Activated CD8-positive, alpha-beta memory T cell treated with anti-CD3 and anti-CD28 coated beads for 1 hour (primary cell): ENCODE measurements at places on chromosomes 4 and X.

DNA sequence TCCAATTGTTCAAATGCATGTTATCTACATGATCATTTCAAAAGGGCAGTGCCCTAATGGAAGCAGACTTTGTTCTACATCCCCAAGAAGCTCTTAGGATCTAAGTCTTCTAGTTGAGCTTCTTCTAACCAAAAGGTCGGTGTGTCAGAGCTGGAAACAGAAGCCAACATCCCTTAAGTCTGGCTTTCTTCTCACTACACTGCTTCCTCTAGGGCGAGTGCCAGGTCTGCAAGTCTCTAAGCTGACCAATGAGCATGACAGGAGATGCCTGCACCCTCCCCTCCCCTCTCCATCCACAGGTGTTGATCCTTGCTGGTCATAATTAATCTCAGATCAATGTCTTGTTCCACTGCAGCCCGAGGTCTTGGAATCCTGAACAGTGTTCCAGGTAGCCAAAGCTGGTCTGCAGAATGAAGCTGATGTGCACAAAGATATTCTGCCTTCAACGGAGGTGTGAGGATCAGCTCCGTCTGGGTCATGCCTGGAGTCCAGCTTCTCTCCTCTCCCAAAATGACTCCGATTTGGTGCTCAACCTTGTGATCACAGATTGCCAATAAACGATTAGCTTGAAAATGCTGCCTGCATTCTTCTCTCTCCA, 44.1 kb downstream of the WDR1 start:
- DNase-seq: no peak

DNA sequence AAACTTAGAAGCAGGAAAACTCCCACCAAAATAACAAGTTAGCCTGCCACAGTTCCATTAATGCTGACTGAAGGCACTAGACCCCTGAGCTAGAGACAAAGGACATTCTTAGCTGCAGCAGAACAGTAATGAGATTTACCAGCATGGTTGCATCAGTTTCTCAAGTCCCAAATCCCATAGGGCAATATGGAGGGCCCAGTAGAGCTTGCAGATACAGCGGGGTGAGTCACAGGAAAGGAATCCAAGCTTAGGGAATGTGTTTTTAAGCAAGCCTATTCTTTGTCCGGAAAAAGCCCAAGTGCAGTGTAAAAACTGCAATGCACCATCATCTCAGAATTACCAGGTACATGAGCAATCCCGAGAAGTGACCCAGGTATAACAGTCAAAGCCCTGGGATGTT, 51.3 kb upstream of the EXOC1L start:
- no peak for DNase-seq

DNA sequence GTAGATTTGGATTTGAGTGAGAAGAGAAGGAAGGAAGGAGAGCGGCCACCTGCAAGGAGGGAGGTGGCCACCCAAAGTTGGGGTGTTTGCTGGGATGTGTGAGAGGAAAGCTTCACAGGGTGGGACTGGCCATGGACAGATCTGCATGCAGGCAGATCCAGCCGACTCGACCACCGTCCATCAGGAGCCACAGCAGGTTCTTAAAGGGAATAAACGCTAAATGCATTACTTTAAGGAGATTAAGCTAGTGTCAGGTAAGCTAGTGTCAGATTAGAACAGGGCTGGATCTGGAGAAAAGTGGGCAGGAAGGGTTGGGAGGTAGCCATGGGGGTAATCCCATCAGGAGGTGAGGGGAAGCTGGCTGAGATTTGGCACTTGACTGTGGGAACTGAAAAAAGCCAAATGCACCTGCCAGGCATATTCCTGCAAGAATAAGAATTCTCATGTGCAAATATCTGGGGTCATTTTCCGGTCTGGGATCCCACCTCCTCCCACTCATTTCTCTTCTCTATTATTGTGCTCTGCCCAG, 79.6 kb downstream of the MGST2 start:
- no peak for DNase-seq

- no peak for DNase-seq
These were observed 53.7 kb upstream of the NKX1-1 start for GRCh38 chr4:1459722-1460511.

DNA sequence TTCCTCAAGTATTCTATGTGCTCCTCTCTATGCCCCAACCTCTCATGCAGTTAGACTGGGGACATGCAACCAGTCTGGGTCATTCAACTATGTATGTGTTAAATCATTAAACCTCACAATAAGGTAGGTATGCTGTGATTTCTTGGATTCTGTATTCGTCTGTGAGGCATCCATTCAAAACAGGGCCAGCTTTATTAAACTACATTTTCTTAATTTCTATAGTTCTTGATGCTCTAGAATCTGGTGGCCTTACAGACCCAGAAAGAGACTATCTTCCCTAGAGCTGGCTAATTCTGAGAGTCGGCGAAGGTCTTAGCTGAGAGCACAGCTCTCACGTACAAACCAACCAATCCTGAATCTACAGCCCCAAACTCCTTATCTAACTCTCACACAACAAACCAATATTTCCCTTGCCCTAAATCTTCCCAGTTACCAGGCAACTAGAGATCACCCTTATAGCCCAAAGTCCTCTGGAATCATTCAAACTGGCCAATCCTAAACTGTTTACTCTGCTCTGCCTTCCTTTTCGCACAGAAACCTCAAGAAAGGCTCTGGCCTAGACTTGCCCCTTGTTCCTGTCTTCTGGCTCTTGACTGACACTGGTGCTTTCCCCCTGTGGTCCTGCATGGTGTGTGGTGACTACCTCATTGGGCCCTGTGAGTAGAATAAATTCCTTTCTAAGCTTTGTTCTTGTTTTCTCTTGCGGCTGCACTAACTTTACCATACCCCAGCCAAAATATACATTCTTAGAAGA, 203.5 kb upstream of the TET2 start:
- no peak for DNase-seq

- no peak for DNase-seq
These were observed 167.3 kb upstream of the SH3RF1 start for GRCh38 chr4:169438057-169438480.

- no peak for DNase-seq
These were observed 959.6 kb upstream of the NDST4 start for GRCh38 chr4:116073051-116073450.

DNA sequence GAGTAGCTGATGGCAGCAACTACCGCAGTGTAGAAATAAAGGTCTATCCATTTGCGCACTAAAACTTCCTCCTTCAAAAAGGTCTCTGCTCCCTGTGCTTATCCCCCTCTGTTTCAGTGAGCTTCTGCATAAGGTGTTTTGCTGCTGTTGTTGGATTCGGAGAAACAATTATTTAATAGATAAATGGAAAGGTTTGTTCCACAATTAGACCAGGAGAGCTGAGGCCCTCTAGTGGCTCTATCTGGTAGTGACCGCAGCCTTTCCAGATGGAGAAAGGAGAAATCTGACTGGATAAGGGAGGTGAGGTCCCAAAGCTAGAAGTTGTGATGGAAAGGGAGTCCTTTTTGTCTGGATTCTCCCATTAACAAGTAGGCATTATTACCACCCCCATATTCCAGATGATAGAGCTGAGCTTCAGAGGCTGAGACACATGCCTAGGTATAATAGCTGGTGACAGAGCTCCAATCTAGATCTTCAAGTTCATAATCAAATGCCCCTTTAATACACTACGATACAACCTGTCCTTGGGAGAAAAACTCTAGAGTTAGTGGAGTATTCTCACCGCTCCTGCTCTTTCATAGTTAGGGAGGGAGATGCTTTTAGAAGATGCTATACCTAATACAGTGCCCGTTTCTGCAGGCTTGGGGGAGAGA, 5.1 kb upstream of the GABRQ start:
- no peak for DNase-seq

DNA sequence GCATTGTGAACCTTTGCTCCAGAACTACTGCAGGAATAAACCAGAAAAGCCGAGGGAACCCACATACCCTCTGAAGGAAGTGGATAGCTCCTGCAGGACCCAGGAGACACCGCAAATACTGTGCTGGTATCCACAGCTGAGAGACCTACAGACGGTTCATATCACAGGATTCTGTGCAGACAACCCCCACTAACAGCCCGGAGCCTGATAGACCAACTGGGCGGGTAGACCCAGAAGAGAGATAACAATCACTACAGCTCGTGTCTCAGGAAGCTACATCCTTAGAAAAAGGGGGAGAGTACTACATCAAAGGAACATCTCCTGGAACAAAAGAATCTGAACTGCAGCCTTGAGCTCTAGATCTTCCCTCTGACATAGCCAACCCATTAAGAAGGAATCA, 150.8 kb downstream of the FRAS1 start:
- no peak for DNase-seq

- DNase-seq: no peak
These were observed 7.6 kb downstream of the ACSL1 start for GRCh38 chr4:184818216-184818564.

- no peak for DNase-seq
These were observed 10.8 kb downstream of the ALB start for GRCh38 chr4:73414936-73415271.

DNA sequence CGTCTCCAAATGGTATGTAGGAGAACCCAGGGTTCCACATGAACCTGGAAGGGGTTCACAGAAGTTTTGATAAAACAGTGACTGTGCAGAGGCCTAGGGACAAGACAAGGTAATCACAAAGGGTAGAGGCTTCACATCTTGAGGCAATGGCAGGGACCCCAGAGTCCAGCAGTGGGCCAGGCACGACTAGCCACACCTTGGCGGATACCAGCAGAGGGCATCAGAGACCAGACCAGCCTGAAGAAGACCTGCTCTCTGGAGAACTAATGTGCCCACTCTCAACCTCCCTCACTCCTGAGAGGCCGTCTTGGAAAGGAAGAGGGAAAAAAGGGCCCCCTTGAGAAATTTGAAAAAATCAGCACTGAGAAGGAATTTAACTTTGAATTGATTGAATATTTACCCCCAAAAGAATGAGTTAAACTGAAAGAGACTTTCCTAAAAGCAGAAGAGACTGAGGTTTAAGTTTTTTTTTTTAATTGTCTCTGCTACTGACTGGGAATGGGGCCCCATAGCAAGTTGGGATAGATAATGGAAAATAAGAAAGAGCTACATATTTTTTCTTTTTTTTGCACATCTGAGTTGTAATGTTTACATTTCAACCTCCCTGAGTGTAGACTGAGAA, 243.8 kb upstream of the JADE1 start:
- DNase-seq: no peak

DNA sequence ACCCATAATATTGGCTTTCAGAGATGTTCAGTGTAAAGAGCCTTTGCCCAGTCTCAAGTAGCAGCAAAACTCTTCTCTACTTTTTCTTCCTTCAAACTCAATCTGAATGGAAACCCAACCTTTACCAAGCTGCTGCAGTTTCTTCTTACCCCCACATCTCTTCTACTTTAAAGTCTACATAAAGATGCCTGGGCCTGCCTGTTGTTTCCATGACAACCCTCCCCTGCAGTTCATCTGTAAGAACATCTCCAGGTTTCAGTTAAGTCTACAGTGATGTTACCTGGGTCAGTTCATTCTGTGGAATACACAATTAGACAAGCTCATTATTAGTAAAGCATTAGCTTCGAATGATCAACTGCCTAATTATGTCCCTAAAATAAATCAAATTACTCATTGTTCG, 81.4 kb downstream of the SPANXN3 start:
- DNase-seq: no peak

GRCh38 chrX:19625612-19626011, 110.3 kb upstream of the MAP3K15 start:
- no peak for DNase-seq

DNA sequence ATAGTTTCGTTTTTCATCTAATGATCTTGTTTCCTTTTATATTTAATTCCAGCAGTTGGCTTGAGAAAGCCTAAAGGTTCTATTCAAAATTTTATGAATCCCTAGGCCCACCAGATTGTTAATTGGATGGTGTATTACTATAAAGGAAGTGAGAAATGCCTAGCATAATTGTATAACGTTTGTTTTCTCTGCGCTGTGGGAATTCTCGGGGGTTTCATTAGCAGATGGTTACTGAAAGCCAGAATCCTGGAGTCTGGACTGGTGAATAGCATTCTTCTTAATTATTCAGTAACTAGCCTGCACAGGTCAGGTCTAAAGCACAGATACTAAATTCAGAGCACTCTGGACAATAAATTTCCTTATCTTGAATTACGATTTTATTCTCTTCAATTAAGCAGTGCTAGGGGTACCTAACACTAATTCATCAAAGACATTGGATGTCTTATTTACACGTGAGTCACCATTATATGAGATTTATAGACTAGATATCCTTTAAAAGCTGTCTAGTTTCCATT, 459.4 kb downstream of the DTHD1 start:
- DNase-seq: no peak

DNA sequence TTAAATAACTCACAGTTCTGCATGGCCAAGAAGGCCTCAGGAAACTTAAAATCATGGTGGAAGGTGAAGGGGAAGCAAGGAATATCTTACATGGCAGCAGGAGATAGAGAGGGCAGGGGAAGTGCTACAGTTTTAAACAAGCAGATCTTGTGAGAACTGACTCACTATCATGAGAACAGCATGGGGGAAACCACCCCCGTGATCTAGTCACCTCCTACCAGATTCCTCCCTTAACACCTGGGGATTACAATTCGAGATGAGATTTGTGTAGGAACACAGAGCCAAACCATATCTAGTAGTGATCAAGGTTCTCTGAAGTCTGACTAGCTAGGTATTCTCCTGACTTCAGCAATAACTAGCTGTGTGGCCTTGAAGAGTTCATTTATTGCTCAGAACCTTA, 56.0 kb downstream of the BANK1 start:
- DNase-seq: no peak
